Activated T-helper 1 cell treated with anti-CD3 and anti-CD28 coated beads, Interleukin-12 subunit alpha, Interleukin-12 subunit beta, Interleukin-2, Interleukin-4 antibody, amounts not matched to agents 30 ng/mL and 10 ng/mL and 1 ng/mL, durations not matched to agents 14 hours and 24 hours and 36 hours (primary cell): ENCODE measurements at places on chromosomes 4 and X.

- no peak for DNase-seq
Measured at GRCh38 chr4:38237139-38237538, 276.9 kb downstream of the PTTG2 start.

- no peak for DNase-seq
Measured at GRCh38 chr4:147582386-147583060, 34.7 kb upstream of the TMEM184C start.

GRCh38 chr4:82850684-82851083 lies 40.3 kb downstream of the SEC31A start:
- DNase-seq: no peak

GRCh38 chrX:68511255-68511654 lies 12.4 kb downstream of the YIPF6 start:
- DNase-seq: no peak

GRCh38 chr4:15557786-15558550 lies 88.3 kb downstream of the CC2D2A start:
- DNase-seq: no peak

GRCh38 chrX:74346088-74346487 lies 42.1 kb downstream of the ZCCHC13 start:
- DNase-seq: no peak

- DNase-seq: peak; percentile 59
Measured at GRCh38 chr4:36269101-36269500, 12.3 kb upstream of the DTHD1 start.

DNA sequence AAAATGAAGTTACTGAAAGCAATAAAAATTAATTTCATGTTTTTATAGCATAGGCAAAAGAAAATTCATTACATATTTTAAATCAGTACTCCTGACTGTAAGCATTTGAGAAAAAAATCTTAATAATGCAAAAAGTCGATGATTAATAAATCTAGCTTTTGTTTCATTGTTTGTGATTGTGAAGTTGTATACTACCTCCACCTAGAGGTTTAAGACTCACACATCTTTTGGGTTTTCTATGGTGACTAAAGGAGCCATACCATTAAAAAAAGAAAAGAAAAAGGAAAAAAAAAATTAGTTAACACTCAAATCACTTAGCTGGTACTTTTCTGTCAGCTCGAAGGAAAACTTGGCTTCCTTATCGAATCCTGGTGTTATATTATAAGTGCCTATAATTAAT lies 2.0 kb downstream of the GABRA2 start:
- no peak for DNase-seq

DNA sequence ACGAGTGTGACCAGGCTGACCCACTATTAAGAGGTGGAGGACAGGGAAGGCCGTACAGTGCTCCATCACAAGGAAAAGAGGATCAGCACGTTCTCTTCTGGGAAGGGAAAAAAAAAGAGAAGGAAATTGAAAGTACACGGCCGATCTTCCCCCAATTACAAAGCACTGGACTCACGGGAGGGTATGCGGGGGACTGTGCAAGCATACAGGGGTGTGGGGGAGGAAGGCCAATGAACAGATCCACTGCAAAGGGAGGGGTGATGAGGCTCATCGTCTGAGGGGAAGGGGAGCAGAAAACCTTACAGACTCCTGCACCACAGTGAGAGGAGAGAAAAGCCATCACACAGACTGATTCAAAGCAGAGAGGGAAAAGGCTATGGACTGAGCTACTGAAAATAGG lies 1.1 kb downstream of the ELK1 start:
- no peak for DNase-seq

GRCh38 chr4:154836030-154836429 lies 55.0 kb downstream of the RBM46 start:
- no peak for DNase-seq

DNA sequence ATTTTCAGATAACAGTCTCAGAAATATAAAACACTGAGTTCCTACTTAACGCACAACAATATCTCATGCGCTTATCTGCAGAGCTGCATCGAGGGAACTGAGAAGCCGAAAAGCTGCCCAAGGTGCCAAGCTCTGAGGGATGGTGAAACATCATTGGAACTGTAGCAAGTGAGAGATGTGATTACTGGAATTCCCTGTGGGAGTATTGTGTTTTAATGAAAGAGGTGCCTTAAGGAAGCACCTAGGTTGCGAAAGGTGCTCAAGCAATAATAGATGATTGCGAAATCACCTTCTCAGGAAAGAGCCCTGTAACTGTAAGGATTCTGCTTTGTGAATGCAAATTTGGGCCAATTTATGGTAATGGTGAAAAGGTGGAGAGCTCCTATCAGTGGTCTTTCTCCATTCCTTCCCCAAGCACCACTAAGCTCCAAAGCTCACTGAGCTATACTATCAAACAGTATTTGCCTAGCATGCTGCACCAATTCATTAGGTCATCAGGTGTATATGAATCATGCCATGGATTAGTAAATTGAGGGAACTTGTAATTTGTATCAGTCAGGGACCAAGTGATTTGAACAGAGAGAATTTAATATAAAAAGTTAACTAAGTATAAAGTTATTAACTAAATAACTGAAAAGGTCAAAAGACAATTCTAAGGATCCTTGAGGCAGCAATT lies 59.0 kb upstream of the ATP8A1 start:
- DNase-seq: no peak

DNA sequence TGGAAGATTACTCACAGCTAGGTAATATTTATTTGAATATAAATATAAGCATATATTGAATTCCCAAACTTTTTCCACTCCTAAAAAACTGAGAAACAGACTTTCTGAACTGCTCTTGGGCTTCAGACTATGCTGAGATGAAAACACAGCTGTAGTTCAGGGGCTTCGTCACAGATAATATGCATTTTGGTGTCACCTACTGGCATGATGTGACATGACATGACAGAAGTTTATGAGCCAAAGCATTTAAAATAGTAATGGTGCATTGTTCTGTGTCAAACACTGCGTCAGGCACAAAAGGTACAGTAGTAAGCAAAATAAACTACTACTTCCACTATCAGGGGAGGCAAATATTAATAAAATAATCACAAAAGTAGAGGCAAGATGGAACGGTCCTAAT lies 171.3 kb downstream of the BTC start:
- no peak for DNase-seq

DNA sequence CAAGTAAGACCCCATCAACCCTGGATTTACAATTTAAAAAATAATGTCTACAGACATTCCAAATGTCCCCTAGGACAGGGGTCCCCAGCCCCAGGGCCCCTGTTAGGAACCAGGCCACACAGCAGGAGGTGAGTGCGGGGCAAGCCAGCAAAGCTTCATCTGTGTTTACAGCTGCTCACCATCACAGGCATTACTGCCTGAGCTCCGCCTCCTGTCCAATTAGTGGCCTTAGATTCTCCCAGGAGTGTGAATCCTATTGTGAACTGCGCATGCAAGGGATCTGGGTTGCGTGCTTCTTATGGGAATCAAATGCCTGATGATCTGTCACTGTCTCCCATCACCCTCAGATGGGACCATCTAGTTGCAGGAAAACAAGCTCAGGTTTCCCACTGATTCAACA lies 146.1 kb downstream of the ATP10D start:
- no peak for DNase-seq

DNA sequence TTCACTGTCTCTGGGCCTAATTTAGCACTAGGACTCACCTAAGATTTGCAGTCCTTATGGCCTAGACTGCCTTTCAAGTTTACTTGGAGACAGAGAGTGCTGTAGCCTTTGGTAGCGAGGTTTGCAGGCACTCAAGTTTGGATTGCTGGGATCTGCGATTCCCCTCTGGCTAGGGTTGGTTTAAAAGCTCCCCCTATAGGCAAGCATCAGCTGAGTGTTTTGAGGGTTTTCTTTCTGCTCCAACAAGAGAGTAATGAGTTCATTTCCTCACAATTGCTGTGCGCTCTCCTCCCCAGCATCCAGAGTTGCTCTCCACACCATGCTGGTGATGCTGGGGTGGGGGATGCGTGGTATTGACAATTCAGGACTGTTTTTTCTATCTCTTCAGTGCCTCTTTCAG lies 206.9 kb downstream of the GLUD2 start:
- no peak for DNase-seq

DNA sequence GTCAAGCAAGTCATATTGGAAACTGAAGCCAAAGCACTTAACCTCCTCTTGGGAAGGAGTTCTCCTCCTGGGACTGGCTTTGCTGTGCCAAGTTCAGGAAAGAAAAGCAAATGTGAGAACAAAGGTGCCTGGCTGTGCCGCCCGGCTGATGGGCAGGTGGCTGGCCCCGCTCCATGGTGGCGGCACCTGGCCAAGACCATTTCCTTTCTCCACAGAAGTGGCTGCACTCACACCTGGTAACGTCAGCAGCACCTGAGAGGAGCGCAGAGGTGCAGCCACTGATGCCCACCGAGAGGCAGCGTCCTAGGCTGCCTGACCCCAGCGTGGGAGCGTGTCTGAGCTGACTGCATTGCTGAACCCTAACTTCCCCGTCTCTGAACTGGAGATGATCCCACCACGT lies 54.3 kb downstream of the DCTD start:
- no peak for DNase-seq

DNA sequence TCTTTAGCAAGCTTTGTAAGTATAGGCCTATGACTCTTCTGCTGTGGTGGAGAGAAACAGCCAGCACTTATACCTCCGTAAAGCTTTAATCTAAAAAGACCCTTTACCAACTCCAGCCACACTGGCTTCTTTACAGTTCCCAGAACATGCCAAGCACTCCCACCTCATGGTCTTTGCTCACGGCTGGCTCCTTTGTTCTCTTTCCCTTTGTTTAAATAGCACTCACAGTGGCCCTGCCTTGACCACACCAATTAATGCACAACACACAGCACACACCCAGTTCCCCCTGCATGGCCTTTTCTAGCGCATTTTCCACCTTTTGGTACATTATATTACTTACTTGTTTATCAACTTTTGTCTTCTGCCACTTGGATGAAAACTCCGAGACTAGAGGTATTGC lies 18.9 kb downstream of the PPID start:
- no peak for DNase-seq

DNA sequence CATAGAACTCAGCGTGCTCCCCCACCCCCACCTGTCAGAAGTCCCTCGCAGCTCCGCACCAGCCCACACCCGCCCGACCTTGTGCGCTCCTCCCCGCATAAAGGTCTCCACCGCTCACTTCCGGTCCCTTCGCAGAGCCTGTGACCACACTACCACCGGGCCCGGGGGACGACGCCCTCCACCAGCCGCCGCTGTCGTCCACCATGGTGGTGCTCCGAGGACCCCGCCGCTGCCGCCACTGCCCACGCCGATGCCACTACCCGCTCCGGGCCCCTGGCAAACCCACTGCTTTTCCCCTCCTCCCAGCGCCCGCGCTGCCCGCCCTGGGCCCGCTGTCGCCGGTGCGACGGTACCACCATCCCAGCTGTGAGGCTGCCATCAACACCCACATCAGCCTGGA lies 79.8 kb upstream of the LANCL3 start:
- DNase-seq: no peak

GRCh38 chrX:68945603-68946228 lies 116.9 kb downstream of the EFNB1 start:
- DNase-seq: no peak

- DNase-seq: no peak
Measured at GRCh38 chr4:184731056-184731455, 2.8 kb downstream of the CENPU start.

- no peak for DNase-seq
Measured at GRCh38 chr4:141473952-141474351, 162.4 kb upstream of the IL15 start.

DNA sequence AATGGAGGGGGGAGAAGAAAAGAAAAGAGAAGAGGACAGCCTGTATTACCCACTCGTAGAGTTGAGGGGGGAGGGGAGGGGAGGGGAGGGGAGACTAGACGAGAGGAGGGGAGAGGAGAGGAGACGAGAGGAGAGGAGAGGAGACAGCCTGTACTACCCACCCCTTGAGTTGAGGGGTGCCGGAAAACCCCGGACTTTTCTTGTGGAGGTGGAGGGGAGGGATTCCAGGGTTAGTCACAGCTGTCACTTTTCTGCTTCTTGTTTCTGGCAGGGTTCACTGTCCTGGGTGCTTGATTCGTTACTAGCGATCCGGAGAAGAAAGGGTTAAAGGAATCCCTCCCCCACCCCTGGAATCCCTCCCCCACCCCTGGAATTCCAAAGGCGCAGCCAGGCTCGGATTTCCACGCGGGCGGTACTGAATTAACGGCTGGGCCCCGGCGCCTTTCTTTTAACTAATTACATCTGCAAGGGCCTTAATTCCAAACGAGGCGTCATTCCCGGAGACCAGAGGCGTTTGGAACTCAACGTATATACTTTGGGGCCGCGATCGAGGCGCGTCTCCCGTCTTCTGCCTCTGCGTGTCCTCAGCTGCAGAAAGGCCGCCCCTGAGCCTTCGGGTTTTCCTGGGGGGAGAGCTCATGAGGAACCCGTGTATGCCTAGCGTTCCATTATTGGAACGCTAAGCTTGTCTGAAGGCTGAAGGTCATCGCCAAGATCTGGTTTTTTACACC lies 20.1 kb upstream of the CSF2RA start:
- no peak for DNase-seq

DNA sequence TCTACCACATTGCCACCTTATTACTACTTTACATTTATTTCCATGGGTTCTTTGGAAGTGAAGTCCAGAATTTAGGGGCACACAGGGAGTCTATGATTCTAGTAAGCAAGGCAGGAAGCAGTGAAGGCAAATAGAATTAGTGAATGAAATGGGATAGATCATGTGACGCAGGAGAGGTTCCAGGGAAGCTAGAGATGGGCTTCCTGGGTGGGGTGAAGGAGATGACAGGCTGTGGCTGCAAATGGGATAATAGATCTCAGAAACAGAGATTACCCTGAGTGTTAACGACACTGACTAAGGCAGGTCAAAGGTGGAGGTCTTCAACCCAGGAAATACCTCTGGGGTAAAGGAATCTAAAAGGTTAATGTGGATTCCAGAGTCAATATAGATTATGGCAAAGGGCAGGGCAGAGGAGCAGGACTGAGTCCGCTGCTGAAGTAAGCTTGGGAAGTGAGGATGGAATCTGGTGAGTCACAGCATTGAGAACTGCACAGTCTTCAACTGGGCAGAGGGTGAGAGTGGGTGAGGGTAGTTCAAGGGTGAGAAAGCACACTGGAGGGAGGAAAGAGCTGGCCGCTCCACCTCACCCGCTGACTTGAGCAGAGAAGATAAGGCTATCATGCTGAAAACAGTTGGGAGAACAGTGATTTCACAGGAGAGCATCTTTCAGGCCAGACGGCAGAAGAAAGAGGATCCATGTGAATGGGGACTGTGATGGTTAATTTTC lies 70.8 kb downstream of the ANXA3 start:
- no peak for DNase-seq

DNA sequence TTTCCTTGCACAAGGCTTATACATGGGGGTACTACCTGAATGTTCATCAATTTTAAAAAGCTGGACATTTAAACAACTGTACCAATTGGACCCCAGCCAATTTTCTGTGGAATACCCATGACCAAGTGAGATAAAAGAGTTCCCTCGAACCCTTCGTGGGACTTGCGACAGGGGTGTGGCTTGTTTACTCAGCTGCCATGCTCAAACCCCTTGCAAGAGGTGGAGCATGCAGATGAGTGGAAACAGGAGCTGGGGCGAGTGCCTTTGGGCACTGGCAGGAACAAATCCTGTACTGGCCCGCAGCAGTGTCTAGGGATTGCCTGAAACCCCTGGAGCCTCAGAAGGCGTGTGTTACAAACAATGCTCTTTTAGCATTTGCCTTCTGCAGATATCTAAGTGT lies 144.2 kb downstream of the PDHA2 start:
- no peak for DNase-seq

GRCh38 chr4:141229408-141230101 lies 8.9 kb downstream of the ZNF330 start:
- no peak for DNase-seq

- no peak for DNase-seq
Measured at GRCh38 chr4:157222771-157223160, 2.2 kb downstream of the GRIA2 start.

- DNase-seq: peak; percentile 5
Measured at GRCh38 chr4:13483136-13483767, 888 bp downstream of the RAB28 start.

GRCh38 chr4:25884031-25884782 lies 21.4 kb upstream of the SEL1L3 start:
- DNase-seq: no peak
